NCI-H2227 treated with DMSO at 0.1 percent for 48 hours (cell line): ENCODE measurements at places on chromosomes 2 and 18.

GRCh38 chr2:131005216-131005935 is 87.9 kb downstream of the FAM168B start:
- DNase-seq = no peak

DNA sequence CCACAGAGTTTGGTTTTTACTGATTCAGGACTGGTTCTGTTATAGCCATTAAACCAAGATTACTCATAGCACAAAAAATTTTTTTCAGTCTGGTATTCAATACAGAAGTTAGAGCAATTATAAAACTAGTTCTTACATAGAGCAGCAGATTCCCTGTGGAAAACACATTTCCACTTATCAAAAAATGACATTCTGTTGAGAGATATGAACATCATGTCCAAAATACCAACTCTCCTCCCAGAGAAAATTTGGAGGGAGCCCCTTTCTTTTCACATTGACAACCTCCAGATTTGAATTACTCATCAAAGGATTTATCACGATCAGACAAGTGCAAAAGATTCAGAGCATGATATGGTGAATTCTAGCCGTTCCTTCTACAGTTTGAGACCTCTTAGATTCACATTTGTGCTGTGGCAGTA is 126.8 kb upstream of the SERPINE2 start:
- no peak for DNase-seq

- DNase-seq = no peak
Measured at GRCh38 chr18:50611529-50611941, 51.6 kb downstream of the MAPK4 start.

- DNase-seq = no peak
Measured at GRCh38 chr18:24446453-24446852, 14.0 kb upstream of the HRH4 start.

- DNase-seq = no peak
Measured at GRCh38 chr2:58266211-58266610, 25.1 kb upstream of the FANCL start.
